ENCODE measurements at places on chromosomes 5 and 9. TPM values are rescaled to one million over a fixed set of nuclear protein-coding genes. Genes with fewer than 3 reads are reported as not detected.

Gene SLC25A25
- total RNA-seq, result 17.9 TPM

Gene RAPGEF6
- 18.8 TPM for total RNA-seq

Gene MLANA
- total RNA-seq, result not detected

Gene GABRA1
- total RNA-seq, result not detected

Gene SGCD
- 10.6 TPM for total RNA-seq

Gene SLC34A1
- not detected for total RNA-seq

Gene MOB3B
- under 0.01 TPM for total RNA-seq

Gene FAXDC2
- total RNA-seq, result 4.2 TPM

Gene OTP
- total RNA-seq, result not detected

Gene ENTPD8
- total RNA-seq, result not detected

Gene CCDC69
- total RNA-seq, result 0.56 TPM

Gene SPINK13
- total RNA-seq, result not detected
